ENCODE measurements at places on chromosomes 3 and 15.
A peak's percentile ranks its signal among the peaks of the same experiment; 100 is the strongest.

DNA sequence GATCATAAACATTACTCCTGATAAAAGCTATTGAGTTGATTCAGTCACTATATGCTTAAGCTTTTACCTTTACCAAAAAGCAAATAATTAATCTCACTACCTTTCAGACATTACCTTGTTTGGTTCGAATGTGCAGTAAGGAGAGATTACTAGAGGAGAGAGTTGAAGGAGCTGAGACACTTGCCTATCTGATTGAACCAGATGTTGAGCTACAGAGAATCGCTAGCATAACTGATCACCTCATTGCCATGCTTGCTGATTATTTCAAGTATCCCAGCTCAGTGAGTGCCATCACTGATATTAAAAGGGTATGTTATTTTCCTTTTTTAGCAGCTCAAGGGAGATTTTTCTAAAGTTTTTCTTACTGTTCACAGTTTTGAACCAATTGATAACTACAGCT is 54.6 kb downstream of the ARMC8 start:
- DNase-seq, result no peak

- no peak for DNase-seq
Observed at GRCh38 chr3:178434206-178434805, 101.9 kb upstream of the KCNMB2 start.

DNA sequence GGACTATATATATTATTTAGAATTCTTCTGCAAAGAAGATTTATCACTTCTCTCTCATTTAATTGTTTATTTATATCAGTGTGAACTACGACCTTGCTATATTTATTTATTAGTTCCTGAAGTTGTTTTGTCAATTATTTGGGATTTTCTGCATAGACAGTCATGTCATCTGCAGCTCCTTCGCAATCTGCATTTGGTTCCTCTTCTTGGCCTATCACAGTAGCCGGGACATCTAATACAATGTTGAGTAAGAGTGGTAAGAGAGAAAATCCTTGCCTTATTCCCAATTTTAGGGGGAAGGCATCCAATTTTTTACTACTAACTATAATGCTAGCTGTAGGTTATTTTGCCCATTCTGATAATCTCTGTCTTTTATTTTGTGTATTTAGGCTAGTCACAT is 39.4 kb downstream of the FOXL2 start:
- no peak for DNase-seq

GRCh38 chr3:70110066-70110465 is 110.5 kb downstream of the SAMMSON start:
- DNase-seq, result no peak

GRCh38 chr15:61938249-61938648 is 122.0 kb downstream of the VPS13C start:
- DNase-seq, result no peak

DNA sequence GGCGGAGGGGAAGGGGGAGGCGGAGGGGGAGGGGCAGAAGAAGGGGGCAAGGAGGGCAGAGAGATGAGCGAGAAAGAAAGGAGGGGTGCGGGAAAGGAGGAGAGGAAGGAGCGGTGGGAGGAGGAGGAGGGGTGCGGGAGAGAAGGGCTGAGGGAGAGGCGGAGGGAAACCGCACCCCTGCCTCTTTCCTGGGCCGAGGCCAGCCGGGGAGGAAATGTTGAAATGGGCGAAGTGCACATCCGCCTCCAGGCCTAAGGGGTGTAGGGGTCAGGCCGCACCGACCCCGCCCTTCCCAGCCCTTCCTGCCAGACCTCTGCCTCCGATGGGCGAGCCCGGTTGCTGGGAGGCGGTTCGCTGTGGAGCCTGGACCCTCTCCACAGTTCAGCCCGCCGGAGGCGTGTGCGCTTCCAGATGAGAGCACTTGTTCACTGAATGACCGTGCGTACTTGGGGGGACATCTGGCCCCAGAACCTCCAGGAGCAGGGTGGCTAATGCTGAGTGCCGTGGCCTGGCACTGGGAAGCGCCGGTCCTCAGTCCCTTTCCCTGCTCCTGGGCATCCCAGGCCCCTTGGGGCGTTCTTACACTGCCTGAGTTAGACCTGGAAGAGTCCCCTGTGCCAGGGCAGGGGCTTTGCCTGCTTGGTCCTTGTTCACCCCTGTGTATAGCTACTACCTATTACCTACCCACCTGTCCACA is 110.3 kb upstream of the KLF13 start:
- peak; percentile 30 for DNase-seq

- no peak for DNase-seq
Observed at GRCh38 chr3:127604546-127605165, 6.4 kb downstream of the MCM2 start.

DNA sequence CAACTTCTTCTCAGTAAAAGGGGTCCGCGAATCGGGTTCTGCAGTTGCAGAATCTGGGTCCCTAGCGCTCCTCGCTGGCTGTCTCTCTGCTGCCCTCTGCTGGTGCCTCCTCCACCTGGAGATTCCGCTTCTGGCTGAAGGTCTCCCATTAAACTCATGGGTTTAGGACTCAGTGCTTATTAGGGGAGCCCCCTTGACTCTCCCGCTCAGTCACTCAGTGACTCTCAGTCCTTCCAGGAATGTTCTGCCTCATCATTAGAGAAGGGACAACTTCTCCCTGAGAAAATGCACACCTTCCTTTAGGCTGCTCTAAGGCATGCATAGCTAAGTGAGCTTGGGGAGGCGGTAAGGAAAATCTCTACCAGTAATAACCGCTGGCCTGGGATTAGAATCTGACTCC is 7.1 kb downstream of the CPN2 start:
- DNase-seq, result peak; percentile 50

DNA sequence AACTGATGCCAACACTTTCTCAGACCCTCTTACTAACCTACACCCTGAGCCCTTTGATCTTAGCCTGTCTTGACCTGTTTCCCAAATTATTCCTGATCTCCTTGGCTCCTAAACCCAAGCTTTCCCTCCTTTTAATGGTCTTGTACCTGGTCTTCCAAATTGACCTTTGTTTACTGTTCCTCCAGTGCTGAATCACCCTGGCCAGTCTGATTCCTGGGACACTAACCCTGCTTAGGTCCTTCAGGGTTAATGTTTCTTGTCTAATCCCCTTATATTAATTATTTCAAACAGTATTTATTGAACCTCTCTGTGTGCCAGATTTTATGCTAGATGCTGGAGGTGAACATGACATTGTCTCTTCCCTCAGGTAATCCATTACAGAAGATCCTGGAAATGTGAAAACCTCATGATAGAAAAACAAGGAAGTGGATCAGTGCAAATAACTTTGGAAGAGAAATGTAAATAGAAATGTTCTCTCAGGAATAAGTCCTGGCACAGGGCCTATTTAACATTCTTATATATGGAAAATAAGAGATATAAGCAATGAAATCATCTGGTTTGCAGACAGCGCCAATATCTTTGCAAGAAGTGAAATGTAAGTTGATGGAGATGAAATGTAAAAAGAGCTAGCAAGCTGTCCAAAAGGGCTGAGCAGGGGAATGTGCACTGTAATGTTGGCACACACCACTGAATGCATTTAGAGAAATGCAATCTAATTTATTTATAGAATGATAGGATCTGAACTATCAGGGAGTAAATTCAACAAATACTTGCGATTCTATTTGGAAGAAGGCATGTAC is 20.7 kb downstream of the HGD start:
- DNase-seq, result peak; percentile 38

DNA sequence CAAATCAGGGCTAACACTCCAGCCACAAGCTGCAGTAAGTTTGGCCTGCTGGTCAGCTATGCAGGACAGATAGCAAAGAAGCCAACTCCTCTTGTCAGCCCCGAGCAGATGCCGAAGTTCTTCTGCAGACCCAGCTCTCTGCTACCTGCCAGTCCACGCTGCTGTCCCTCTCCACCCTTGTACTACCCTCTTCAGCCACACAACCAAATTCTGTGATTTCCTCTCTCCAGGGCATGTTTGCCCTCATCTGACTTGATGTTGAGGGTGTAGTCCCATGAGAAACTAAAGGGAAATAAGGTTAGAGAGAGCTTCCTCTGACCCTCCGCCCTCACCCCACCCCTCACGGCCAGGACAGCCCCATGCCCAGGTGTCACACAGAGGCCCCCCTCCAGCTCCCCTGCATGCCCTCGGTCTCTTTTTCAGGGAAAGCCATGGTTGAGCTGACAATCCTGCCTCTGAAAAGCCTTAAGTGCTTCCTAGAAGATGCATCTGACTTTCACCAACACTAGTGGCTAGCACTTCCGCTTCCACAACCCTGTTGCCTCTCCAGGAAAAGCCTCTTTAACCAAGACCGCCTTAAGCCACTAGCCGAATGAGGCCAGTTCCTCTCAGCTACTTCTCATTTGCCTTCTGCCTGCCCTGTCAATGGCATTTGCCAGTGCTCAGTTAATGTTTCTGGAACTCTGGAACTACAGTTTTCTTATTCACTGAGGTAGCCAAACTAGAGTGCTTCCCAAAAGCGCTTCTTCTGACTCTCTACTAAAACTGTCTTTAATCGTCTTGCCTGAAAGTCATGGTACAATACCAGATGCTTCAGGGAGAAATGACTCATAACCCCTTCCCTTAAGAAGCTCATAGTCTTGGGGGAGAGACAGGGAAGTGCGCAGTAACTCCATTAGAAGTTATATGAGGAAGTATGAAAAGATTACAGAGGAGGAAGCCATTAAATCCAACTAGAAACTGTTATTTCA is 300.4 kb upstream of the STT3B start:
- peak; percentile 28 for DNase-seq

Measured in fibroblast of skin of right biceps (primary cell).